ENCODE measurements at places on chromosomes 3 and 15.

DNA sequence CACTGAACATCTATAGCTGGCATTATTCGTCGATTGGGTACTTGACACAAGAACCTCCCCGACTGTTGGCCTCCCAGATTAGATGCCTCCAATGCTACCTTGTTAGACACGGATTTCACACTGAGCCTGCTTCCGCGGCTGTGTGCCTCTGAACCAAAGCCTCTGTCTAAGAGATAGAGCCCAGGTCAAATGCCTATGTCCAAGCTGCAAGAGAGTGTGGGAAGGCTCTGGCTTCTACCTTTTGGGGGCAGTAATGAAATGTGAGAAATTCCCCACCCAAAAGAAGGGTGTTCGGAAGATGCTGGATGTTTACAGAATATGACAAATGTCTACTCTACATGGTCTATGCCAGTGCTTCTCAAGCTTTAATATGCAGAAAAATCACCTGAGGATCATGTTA, 2.0 kb upstream of the RPUSD2 start:
- peaks cover 4% of the 10 kb centered on the region for H3K4me1 ChIP-seq
- no peaks in the 10 kb centered on the region for H3K27me3 ChIP-seq
- no peak overlapping the region for H3K27ac ChIP-seq
- no peak overlapping the region for H3K4me3 ChIP-seq

DNA sequence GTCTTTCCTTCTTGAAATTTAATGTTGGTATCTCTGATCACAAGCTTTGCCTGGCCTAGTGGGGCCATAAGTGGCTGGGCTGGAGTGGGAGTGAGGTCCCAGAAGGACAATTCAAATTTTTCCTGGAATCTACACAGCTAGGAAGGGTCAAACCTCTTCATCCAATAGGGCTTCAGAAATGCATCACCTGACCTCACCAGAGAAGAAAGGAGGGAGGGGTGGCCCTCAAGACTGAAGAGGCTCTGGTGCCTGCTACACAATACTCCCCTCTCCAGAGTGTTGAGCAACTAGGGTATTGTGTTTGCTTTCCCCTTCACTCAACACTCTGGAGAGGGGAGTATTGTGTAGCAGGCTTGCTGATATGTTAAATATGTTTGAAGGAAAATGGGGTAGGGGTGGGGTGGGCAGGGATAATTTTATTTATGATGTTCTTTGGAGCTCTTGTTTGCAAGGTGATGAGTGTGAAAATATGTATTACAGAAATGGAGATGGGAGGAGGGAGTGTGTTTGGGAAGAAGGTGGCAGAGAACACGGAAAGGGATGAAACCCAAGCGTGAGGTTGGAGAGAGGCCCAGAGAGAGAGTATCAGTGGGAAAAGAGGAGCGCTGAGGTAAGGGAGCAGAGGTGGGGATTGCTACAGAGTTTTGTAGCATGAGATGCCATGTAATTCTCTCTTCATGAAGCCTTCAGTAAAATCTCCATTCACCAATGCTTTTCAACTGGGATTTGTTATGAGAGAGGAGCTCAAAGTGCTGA, 5.7 kb upstream of the KLHL24 start:
- H3K4me3 ChIP-seq, result no peak overlapping the region
- H3K27ac ChIP-seq, result no peak overlapping the region
- no peaks in the 10 kb centered on the region for H3K27me3 ChIP-seq
- no peak for DNase-seq
- H3K4me1 ChIP-seq, result no peaks in the 10 kb centered on the region

DNA sequence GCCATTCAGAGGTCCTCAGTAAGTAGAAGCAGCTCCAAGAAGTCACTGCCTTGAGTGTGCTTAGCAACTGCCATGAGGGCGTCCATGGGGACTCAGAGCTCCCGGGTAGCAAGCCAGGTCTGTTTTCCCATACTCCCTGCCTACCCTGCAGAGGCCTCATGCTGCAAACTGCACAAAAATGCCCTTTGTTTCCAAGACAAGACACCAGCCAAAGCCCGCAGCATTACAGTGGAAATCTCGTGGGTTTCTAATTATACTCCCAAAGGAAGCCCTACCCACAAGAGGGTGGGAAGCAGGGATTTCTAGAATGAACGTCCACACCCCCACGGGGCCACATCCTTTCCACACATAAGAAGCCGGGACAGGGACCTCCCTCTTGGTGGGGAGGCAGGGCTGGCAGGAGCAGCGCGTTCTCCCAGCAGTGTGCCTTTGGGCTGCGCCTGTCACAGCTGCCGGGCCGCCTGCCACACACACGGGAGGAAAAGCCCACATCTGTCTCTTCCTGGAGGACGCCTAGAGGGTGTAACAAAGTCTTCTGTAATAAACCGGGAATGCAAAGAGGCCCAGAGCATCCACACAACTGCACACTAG, 31.1 kb downstream of the FAM174B start:
- no peaks in the 10 kb centered on the region for H3K4me1 ChIP-seq
- H3K27me3 ChIP-seq, result no peaks in the 10 kb centered on the region
- no peak for DNase-seq

- DNase-seq, result peak; percentile 4
- H3K36me3 ChIP-seq, result no peaks in the 10 kb centered on the region
- no peak overlapping the region for H3K4me3 ChIP-seq
These were observed 60.5 kb downstream of the GLDN start for GRCh38 chr15:51401872-51402517.

- DNase-seq, result no peak
- H3K4me1 ChIP-seq, result no peaks in the 10 kb centered on the region
- no peaks in the 10 kb centered on the region for H3K27me3 ChIP-seq
- H3K27ac ChIP-seq, result no peak overlapping the region
- H3K4me3 ChIP-seq, result no peak overlapping the region
These were observed 817.6 kb upstream of the CFAP20DC start for GRCh38 chr3:59867185-59868002.

DNA sequence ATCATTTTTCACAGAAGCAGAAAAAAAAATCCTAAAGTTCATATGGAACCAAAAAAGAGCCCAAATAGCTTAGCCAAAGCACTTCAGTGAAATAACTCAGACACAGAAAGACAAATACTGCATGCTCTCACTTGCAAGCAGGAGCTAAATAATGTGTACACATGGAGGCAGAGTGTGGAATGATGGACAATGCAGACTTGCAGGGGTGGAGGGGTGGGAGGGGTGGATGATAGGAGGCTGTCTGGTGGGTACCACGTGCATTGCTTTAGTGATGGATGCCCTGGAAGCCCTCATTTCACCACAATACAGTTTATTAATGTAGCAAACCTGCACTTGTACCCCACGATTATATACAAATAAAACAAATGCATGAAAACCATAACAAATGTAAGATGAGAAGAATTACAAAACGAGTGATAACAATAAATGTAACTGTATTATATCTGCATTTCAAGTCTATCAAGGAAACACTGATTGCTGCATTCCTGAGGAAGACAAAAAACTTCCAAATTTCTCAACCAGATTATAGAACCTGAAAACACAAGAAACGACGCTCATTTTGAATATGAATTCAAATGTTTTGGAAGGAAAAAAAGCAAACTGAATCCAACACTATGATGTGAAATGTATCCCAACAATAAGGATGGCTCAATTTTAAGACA, 96.5 kb downstream of the DLG1 start:
- no peak overlapping the region for H3K27ac ChIP-seq
- H3K36me3 ChIP-seq, result no peaks in the 10 kb centered on the region
- H3K4me1 ChIP-seq, result no peaks in the 10 kb centered on the region
- no peak for DNase-seq

DNA sequence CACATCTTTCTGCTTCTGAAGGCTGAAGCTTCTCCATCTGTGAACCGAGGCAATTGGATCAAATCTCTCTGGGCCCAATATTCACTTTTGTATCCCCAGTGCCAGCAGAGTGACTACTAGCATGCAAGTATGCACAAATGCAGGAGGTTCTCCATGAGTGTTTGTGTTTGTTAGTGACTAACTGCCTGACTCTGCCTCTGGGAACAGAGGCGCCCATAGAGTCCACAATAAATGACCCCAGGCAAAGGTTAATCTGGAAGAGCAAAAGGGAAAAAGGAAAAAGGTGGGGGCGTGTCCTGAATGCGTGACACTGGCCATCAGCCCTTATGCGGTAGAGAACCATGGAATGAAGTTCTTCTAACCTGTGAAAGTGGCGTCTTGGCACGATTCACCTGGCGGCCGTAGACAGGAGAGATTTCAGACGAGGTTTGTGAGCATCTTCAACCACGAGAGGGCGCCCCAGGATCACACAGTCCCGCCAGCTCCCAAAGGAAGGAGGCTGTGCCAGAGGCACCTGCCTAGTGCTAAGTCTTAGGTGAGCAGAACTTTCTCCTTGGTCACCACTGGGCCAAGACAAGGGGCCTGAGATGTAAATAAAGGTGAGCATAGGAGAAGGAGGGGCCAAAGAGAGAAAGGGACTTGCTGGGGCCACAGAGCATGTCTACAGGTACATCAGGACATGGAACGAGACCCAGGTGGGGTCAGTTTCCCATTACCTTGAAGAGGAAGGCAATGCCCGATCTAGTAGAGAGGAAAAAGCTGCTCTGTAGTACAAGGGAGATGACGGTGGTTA, 44.2 kb downstream of the RBPMS2 start:
- no peak overlapping the region for H3K27ac ChIP-seq
- no peak overlapping the region for H3K4me3 ChIP-seq
- DNase-seq, result peak; percentile 90
- H3K27me3 ChIP-seq, result no peaks in the 10 kb centered on the region
- H3K4me1 ChIP-seq, result no peaks in the 10 kb centered on the region

GRCh38 chr3:37223576-37223975, 49.2 kb upstream of the LRRFIP2 start:
- DNase-seq, result no peak
- no peak overlapping the region for H3K27ac ChIP-seq
- H3K4me3 ChIP-seq, result no peak overlapping the region
- H3K36me3 ChIP-seq, result no peaks in the 10 kb centered on the region
- peaks cover 27% of the 10 kb centered on the region for H3K4me1 ChIP-seq

DNA sequence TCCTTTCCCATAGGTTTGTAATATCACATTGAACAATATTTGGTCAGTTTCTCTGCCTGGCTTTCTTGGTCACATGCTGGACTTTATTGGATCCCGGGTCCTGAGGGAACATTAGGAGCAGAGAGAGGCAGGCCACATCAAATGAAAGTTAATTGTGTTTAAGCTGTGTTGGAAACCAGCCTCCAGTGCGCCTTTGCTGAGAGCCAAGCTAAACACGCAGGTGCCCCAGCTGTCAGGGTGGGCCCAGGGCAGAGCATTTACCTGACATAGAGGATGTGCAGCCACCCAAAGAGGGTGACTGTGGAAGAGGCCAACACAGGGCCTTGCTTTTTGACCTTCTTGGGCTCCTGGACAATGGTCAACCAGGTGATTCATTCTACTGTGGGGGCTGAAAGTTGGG, 149.3 kb downstream of the EBLN2 start:
- H3K4me1 ChIP-seq, result no peaks in the 10 kb centered on the region
- H3K4me3 ChIP-seq, result no peak overlapping the region
- H3K27me3 ChIP-seq, result no peaks in the 10 kb centered on the region
- no peak for DNase-seq
- H3K36me3 ChIP-seq, result no peaks in the 10 kb centered on the region
- no peak overlapping the region for H3K27ac ChIP-seq

DNA sequence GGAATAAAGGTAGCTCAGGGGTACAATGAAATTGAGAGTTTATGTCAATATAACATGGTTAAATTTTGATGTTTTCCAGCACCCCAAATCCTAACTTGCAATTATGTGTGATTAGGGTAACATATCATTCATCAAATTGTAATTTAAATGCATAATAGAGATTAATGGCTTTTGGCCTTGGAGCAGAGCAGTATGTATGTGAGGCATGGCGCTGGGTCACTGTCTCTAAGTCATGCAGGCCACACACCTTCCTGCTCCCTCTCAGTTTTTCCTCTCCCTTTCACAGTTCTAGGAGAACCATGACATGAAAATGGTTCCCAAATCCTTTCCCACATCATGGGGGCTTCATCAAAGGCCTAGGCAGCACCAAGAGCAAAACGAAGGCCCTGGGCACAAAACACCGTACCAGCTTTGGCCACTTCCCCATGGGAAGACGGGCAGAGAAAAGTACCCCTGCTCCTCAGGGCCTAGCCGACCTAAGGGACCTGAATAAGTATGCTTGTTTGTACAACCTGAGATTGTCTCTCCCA, 3.9 kb upstream of the SRP14 start:
- H3K36me3 ChIP-seq, result peaks cover 12% of the 10 kb centered on the region
- peaks cover 2% of the 10 kb centered on the region for H3K4me1 ChIP-seq
- no peak overlapping the region for H3K27ac ChIP-seq

- no peaks in the 10 kb centered on the region for H3K4me1 ChIP-seq
- H3K27me3 ChIP-seq, result no peaks in the 10 kb centered on the region
- H3K36me3 ChIP-seq, result no peaks in the 10 kb centered on the region
These were observed 137.2 kb downstream of the RPL22L1 start for GRCh38 chr3:170732660-170733245.

DNA sequence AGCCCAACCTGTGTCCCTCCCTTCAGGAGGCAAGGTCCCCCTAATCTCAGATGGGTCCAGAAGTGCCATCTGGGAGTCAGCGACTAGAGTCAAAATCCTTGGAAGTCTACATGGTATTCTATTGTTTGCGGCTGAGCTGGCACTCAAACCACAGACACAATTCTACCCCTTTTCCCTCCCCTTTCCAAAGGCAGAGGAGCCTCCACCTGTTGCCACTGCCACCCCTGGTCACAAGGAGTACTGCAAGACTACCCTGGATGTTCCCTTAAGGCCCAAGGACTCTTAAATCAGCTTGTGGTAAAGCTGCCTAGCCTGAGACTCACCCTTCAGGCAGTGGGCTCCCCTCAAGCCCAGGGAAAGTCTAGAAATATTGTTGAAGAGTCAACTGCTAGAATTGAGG, 4.3 kb upstream of the OR5H6 start:
- no peak for DNase-seq
- no peaks in the 10 kb centered on the region for H3K27me3 ChIP-seq
- H3K27ac ChIP-seq, result no peak overlapping the region
- H3K36me3 ChIP-seq, result no peaks in the 10 kb centered on the region

GRCh38 chr3:34132069-34132692, 333.8 kb downstream of the PDCD6IP start:
- no peak overlapping the region for H3K27ac ChIP-seq
- no peaks in the 10 kb centered on the region for H3K36me3 ChIP-seq
- H3K4me1 ChIP-seq, result no peaks in the 10 kb centered on the region
- DNase-seq, result no peak

DNA sequence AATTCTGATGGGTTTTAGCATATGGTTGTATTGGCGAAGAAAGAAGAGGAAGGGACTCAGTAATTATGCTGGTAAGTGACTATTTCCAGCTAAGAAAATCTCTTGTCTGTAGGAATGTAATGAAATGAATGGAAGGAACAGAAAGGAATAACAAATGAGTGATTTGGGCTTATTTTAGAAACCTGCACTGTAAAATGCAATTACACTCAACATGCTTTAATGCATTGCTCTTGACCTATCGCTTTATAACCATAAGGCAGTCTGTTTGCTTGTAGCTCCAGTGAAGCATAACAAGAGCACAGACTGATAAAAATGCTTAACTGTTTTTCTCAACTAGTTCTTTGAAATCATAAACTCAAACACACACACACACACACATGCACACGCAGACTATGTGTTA, 549.0 kb downstream of the ROBO2 start:
- no peaks in the 10 kb centered on the region for H3K4me1 ChIP-seq
- DNase-seq, result no peak
- H3K27me3 ChIP-seq, result no peaks in the 10 kb centered on the region
- no peak overlapping the region for H3K4me3 ChIP-seq
- no peaks in the 10 kb centered on the region for H3K36me3 ChIP-seq
- H3K27ac ChIP-seq, result no peak overlapping the region

- no peak overlapping the region for H3K4me3 ChIP-seq
- H3K36me3 ChIP-seq, result peaks cover 5% of the 10 kb centered on the region
- H3K27me3 ChIP-seq, result no peaks in the 10 kb centered on the region
- H3K4me1 ChIP-seq, result no peaks in the 10 kb centered on the region
- no peak for DNase-seq
These were observed 40.4 kb downstream of the IQCB1 start for GRCh38 chr3:121794264-121794983.

- no peak for DNase-seq
- H3K4me3 ChIP-seq, result no peak overlapping the region
- H3K4me1 ChIP-seq, result no peaks in the 10 kb centered on the region
- no peaks in the 10 kb centered on the region for H3K27me3 ChIP-seq
- H3K27ac ChIP-seq, result no peak overlapping the region
- H3K36me3 ChIP-seq, result no peaks in the 10 kb centered on the region
These were observed 76.8 kb upstream of the HRH1 start for GRCh38 chr3:11077466-11077865.

All from small intestine (tissue), 16 donors.